ENCODE measurements at places on chromosomes 11 and 22. TPM values are rescaled to one million over a fixed set of nuclear protein-coding genes. Genes with fewer than 3 reads are reported as not detected.

KCNJ1 gene
- not detected for total RNA-seq

- no peak for DNase-seq
These were observed 8.7 kb upstream of the MPPED2 start for GRCh38 chr11:30594646-30595411.

AGBL2 gene
- 0.67 TPM for total RNA-seq

GRCh38 chr22:49087198-49087597 is 740.5 kb downstream of the BRD1 start:
- no peak for DNase-seq

GRCh38 chr11:106468531-106468930 is 391.1 kb downstream of the AASDHPPT start:
- no peak for DNase-seq

MYO18B gene
- total RNA-seq, result 0.04 TPM

GRCh38 chr22:29651652-29652051 is 48.2 kb downstream of the NF2 start:
- DNase-seq, result no peak

CRKL gene
- total RNA-seq, result 75.5 TPM

DNA sequence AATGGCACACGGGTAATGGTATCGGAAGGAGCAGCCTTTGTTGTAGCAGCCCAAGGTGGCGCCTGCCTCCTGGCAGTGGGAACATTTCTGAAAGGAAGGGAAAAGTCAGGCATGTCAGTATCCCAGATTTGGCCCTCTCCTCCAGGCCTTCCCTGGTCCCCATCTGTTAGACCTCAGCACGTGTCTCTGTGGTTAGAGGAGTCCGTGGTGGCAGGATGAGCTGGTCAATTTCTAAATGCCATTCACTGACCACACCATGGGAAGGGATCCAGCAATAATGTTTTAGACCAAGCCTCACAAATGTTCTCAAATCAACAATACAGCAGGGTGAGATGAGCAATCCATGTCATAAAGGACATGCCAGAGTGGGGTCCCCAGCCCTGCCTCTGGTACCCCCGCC is 49.0 kb upstream of the CYP2D6 start:
- no peak for DNase-seq

CRYAB gene
- 0.69 TPM for total RNA-seq

RAB39A gene
- total RNA-seq, result not detected

DNA sequence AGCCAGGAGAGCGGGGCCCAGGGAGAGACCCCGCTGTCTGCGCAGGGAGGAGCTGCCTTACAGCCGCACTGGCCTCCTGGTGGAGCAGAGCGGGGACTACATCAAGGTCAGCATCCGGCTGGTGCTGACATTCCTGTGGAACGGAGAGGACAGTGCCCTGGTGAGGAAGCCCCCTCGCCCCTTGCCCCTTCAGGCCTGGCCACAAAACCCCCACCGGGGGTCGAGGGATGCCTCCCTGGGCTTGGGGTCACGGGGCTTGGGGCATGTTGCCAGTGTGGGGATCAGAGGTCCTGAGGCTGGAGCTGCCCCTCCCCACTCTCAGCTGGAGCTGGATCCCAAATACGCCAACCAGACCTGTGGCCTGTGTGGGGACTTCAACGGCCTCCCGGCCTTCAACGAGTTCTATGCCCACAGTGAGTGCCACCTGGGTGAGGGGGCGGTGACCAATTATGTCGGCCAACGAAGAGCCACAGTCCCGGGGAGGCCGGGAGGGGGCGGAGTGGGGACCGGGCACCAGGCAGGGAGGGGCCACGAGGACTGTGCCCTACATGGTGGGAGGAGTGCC is 4.2 kb downstream of the MUC5B start:
- DNase-seq, result no peak

GRCh38 chr22:17699696-17700340 is 61.3 kb downstream of the BCL2L13 start:
- no peak for DNase-seq

DNA sequence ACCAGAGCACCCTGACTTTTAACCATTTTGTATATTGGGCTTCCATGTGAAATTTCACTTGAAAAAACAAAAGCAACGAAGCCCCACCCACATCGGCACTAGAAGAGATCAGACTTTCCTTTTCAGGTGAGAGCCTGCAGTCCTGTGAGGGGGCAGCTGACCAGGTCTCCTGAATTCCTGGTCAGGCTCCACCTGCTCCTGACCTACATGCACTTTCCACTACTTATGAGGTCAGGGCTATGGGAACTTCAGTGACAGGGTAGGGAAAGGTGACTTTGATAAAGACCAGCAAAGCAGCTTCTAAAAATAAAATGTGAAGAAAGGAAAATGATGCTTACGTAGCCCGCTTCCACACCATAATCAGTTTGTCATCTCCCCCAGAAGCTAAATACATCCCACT is 24.7 kb downstream of the HIRA start:
- no peak for DNase-seq

SNX15 gene
- total RNA-seq, result 22.6 TPM

GRCh38 chr22:48755059-48755949 is 1072.4 kb downstream of the BRD1 start:
- DNase-seq, result no peak

GRCh38 chr22:22842085-22842484 is 45.5 kb upstream of the IGLL5 start:
- DNase-seq, result no peak
